ENCODE measurements at places on chromosomes 6 and 20. TPM values are rescaled to one million over a fixed set of nuclear protein-coding genes. Genes with fewer than 3 reads are reported as not detected.

KCNQ5 gene
- total RNA-seq, result 5.0 TPM

EMILIN3 gene
- not detected for total RNA-seq

SLC32A1 gene
- total RNA-seq, result not detected

RHAG gene
- total RNA-seq, result not detected

LIME1 gene
- total RNA-seq, result 55.3 TPM

PNISR gene
- total RNA-seq, result 208 TPM

MEI4 gene
- total RNA-seq, result not detected

PI16 gene
- 1.5 TPM for total RNA-seq

DNA sequence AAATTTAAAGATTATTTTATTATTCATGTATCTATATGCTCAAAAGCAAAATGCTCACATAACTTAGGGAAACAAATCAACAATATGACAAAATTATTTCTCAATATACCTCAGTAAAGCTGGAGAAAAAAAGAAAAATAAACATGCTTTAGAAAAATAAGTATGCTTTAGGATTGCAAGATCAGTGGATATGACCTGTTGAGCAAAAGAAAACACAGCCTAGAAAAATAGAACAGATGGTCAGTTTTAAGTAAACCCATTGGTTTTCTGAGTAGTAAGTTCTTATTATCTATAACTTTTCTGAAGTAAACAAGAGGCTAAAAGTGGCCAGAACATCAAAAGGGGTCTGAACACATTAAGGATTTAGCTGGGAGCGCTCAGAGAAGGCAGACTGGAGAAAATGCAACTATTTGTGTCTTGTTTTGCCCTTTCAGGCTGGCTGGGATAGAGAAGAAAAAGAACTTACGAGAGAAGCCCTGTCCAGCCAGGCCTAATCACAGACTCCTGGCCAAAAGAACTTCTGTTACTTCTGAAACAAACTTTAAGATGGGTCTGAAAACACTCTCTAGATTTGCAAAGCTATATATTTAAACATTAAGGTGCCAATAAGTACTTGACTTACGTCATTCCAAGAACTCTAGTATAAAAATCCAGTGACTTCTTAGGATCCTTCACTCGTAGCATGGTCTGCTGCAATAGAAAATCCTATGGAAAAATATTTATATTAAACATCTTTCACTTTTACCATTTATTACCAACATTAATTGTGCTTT lies 16.5 kb downstream of the GLO1 start:
- no peak for DNase-seq
- no peaks in the 10 kb centered on the region for H3K27me3 ChIP-seq
- H3K36me3 ChIP-seq, result peaks cover 29% of the 10 kb centered on the region
- H3K4me3 ChIP-seq, result no peak overlapping the region

- no peaks in the 10 kb centered on the region for H3K36me3 ChIP-seq
- H3K4me1 ChIP-seq, result no peaks in the 10 kb centered on the region
- no peaks in the 10 kb centered on the region for H3K27me3 ChIP-seq
- no peak overlapping the region for H3K4me3 ChIP-seq
- DNase-seq, result no peak
- H3K27ac ChIP-seq, result no peak overlapping the region
Measured at GRCh38 chr20:48165401-48165685, 380.1 kb upstream of the SULF2 start.

DNA sequence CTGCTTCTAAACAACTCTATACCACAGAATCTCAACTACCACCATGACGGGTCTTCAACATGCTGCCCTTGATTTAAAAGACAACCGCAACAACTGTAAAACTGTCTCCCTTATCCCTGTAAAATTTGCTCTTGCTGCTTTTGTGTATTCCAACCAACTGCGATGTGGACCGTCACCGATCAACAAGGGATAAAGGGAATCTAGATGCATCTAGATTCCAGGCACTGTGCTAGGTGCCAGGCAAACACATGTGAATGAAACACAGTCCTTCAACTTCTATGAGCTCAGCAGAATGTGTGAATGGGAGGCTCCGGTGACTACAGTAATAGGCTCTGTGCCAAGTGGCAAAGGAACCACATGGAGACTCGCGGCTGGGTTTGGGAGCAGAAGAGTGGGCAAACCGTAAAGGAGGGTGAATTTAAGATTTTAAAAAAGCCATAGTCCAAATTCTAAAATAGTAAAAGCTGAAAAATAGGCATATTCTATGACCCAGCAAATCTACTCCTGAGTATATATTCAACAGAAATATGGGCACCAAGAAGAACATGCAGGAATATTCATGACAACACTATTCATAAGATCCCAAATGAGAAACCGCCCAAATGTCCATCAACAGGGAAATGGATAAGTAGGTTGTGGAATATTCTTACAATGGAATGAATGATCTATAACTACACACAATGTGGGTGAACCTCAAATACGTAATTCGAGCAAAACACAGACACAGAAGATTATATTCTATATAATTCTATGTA lies 3.7 kb upstream of the PRND start:
- H3K36me3 ChIP-seq, result no peaks in the 10 kb centered on the region
- no peak for DNase-seq
- no peaks in the 10 kb centered on the region for H3K27me3 ChIP-seq
- H3K4me3 ChIP-seq, result no peak overlapping the region
- no peak overlapping the region for H3K27ac ChIP-seq

DNA sequence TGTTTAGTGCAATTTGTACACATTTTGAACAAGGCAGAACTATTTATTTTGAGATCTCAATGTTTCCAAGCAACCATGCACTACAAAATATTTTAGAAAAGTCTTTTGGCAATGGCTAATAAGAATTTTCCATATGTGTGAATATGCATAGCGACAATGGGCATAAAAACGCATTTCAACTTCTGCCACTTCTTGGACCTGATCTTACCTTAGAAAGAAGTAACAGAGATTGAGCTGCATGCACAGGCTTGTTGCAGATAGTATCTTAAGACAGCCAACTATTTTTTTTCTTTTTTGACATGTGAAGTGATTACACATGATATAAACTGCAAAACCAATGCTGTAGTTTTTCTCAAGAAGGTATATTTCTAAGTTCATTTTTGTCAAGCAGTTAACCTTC lies 210.4 kb upstream of the PHACTR1 start:
- no peaks in the 10 kb centered on the region for H3K4me1 ChIP-seq
- DNase-seq, result no peak
- no peaks in the 10 kb centered on the region for H3K27me3 ChIP-seq

DNA sequence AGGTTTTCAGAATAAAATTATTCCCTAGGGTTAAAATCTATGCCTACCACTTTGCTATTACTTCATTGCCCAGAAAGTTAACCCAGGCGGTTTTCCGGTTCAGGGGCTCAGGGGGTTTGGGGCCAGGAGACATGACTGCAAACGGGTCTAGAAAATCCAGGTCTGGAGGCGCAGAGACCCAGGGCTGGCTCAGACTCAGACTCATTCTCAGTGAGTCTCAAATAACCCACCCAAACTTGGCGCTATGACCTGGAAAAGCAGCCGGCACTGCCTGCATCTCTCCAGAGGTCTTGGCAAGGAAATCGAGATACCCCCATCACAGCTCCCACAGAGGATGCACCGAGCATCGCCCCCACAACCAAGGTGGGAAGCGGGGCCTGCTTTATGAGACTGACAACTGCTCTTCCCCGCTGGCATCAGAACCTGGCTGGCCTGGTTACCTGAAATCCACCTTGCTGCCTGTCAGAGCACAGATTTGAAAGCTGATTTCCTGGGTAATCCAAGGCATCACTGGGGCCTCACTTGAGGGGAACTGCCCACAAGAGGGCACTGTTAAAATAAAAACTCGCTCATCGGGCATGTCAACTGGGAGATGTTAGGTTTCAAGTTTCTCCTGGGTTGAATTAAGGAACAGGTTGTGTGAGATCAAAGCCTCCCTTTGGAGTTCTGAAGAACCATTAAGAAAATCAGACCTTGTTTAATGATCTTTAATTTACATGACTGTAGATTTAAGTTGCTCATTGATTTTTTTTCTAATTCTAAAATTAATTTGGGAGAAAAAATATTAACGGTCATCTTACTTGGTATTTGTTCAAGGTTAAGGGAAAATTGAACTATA lies 55.1 kb downstream of the KIF16B start:
- no peak for DNase-seq
- no peak overlapping the region for H3K27ac ChIP-seq
- no peak overlapping the region for H3K4me3 ChIP-seq
- no peaks in the 10 kb centered on the region for H3K36me3 ChIP-seq
- H3K27me3 ChIP-seq, result no peaks in the 10 kb centered on the region

GRCh38 chr20:4040283-4041179 lies 25.2 kb upstream of the RNF24 start:
- no peaks in the 10 kb centered on the region for H3K36me3 ChIP-seq
- no peaks in the 10 kb centered on the region for H3K27me3 ChIP-seq
- peak overlapping the region; percentile 3 for H3K4me3 ChIP-seq
- H3K4me1 ChIP-seq, result peaks cover 3% of the 10 kb centered on the region

DNA sequence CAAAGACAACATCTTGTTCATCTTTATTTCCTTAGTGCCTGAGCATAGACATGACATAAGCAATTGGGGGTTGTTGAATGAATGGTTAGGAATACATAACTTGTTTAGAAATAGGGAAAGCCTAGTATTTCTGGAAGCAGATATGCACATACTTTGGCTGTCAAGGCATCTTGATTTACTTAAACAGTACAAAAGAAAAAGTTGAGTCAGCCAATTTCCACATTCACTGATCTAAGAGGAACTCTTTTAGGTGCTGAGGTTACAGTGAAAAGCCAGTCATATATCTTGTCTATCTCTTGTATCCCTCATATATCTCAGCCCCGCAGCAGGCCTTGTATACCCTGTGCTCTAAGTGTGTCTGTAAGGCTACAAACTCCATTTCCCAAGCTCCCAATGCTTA lies 11.6 kb downstream of the ZKSCAN4 start:
- no peak for DNase-seq
- H3K4me1 ChIP-seq, result no peaks in the 10 kb centered on the region
- no peak overlapping the region for H3K4me3 ChIP-seq
- H3K27me3 ChIP-seq, result no peaks in the 10 kb centered on the region

DNA sequence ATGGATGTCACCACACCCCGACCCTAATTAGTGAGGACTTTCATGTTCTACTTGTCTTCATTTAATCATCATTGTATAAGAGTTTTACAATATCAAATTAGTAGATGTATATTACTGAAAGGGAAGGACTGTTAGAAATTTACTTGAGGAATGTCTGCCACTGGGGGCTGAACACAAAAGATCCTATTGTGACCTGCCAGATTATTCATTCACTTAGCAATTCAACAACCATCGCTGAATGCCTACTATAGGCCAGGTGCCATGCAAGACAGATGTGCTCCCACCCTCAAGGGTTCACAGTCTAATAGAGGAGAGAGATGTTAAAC lies 8.0 kb upstream of the RBCK1 start:
- H3K4me1 ChIP-seq, result peaks cover 3% of the 10 kb centered on the region
- no peak overlapping the region for H3K27ac ChIP-seq
- H3K27me3 ChIP-seq, result no peaks in the 10 kb centered on the region
- no peak for DNase-seq

DNA sequence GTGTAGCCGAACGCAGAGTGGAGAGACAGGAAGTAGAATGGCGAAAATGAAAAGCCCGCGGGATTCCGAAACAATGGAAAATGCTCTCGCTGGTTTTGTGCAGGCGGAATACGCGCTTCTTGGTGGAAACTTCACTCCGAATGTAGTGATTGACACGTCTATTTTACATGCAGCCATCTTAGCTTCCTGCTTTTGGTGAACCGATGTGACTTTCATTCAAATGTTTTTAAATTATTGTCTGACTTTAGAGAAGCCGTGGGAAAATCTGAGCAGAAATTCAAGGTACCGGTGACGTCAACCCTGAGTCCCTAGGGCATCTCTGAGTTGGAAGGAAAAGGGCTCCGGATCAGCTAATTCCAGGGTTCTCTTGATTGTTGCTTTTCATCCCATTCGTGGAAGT lies 11.4 kb downstream of the GPX5 start:
- no peaks in the 10 kb centered on the region for H3K27me3 ChIP-seq
- no peaks in the 10 kb centered on the region for H3K4me1 ChIP-seq
- H3K27ac ChIP-seq, result no peak overlapping the region
- H3K4me3 ChIP-seq, result no peak overlapping the region

DNA sequence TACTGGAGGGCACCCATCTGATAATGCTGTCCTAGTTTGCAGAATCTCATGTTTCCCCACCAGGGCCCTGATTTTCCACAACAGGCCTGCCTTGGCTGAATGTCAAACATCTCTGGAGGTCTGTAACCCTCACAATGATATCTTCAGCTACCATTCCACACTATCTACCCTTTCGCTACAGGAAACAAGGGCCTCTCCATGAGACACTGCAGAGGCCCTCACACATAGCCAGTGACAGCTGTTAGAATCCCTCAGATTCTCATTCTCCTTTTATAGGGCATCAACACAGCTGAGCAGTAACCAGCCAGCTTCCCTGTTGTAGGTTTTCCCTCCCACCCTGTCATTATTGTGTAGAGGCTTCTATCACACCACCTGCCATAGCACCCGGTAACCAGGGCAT lies 29.6 kb upstream of the MICB start:
- H3K4me3 ChIP-seq, result no peak overlapping the region
- no peak for DNase-seq
- no peak overlapping the region for H3K27ac ChIP-seq

GRCh38 chr20:45336530-45337366 lies 11.5 kb downstream of the SDC4 start:
- no peaks in the 10 kb centered on the region for H3K4me1 ChIP-seq
- no peak overlapping the region for H3K4me3 ChIP-seq
- H3K36me3 ChIP-seq, result peaks cover 38% of the 10 kb centered on the region
- peak; percentile 84 for DNase-seq
- peak overlapping the region; percentile 92 for H3K27ac ChIP-seq

- no peak overlapping the region for H3K27ac ChIP-seq
- H3K36me3 ChIP-seq, result no peaks in the 10 kb centered on the region
- H3K27me3 ChIP-seq, result no peaks in the 10 kb centered on the region
- no peak overlapping the region for H3K4me3 ChIP-seq
Measured at GRCh38 chr6:111407686-111408085, 75.3 kb downstream of the REV3L start.

- no peaks in the 10 kb centered on the region for H3K27me3 ChIP-seq
- DNase-seq, result no peak
- H3K27ac ChIP-seq, result no peak overlapping the region
- no peaks in the 10 kb centered on the region for H3K4me1 ChIP-seq
Measured at GRCh38 chr6:69693762-69694161, 103.0 kb downstream of the LMBRD1 start.

DNA sequence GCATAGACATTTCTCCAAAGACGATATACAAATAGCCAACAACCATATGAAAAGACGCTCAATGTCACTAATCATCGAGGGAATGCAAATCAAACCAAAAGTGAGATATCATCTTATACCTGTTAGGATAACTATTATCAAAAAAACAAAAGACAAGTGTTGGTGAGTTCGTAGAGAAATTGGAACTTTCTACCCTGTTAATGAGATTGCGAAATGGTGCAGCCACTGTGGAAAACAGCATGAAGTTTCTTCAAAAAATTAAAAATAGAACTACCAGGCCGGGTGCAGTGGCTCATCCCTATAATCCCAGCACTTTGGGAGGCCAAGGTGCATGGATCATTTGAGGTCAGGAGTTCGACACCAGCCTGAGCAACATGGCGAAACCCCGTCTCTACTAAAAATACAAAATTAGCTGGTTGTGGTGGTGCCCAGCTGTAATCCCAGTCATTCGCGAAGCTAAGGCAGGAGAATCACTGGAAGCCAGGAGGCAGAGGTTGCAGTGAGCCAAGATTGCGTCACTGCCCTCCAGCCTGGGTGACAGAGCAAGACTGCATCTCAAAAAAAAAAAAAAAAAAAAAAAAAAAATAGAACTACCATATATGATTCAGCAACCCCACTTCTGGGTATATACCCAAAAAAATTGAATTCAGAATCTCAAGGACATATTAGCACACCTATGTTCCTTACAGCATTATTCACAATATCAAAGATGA lies 170.0 kb upstream of the ZNF184 start:
- no peak overlapping the region for H3K27ac ChIP-seq
- H3K36me3 ChIP-seq, result no peaks in the 10 kb centered on the region
- DNase-seq, result no peak

GRCh38 chr20:29689411-29690225 lies 1567.8 kb upstream of the DEFB115 start:
- peak overlapping the region; percentile 36 for H3K4me3 ChIP-seq
- H3K27me3 ChIP-seq, result no peaks in the 10 kb centered on the region
- no peak overlapping the region for H3K27ac ChIP-seq
- peak; percentile 46 for DNase-seq
